ENCODE measurements at places on chromosomes 5 and 9.

GRCh38 chr5:146409054-146409671, 38.0 kb upstream of the TCERG1 start:
- H3K27me3 ChIP-seq, result peaks cover 7% of the 10 kb centered on the region
- no peak overlapping the region for H3K27ac ChIP-seq
- H3K4me3 ChIP-seq, result no peak overlapping the region
- no peak for DNase-seq
- H3K4me1 ChIP-seq, result no peaks in the 10 kb centered on the region

- no peak overlapping the region for H3K27ac ChIP-seq
- no peaks in the 10 kb centered on the region for H3K4me1 ChIP-seq
- no peaks in the 10 kb centered on the region for H3K27me3 ChIP-seq
- no peak overlapping the region for H3K4me3 ChIP-seq
Observed at GRCh38 chr5:158261674-158262367, 402.9 kb upstream of the CLINT1 start.

DNA sequence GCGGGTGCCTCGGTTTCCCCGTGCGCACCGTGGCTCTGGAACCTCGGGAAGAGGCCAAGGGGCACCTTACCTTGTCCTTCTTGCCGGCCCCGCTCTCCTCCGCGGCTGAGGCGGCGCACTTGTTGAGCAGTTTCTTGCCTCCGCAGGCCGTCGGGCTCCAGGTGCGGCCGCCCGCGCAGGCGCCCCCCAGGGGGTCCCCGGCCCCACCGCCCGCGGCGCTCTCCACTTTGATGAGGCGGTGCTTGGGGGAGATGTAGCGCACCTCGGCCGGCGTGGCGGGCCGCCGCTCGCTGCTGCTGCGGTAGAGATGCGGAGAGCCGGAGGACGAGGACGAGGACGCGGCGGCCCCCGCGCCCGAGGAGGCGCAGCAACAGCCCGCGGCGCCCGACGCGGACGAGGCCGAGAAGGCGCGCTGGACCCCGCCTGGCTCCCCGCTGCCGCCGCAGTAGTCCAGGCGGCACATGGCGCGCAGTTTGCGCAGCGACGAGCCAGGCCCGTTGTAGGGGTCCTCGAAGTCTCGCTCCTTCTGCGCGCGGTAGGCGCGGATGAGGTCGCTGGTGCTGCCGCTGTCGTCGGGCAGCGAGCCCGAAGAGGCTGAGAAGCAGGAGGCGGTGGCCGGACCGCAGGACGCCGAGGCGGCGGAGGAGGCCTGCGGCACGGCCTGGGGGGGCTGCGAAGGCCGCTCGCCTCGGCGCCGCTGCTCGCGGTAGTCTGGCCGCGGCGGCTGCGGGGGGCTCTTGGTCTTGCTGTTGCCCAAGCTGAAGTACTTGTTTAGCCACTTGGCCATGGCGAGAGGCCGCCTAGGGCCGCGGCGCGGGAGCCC, 957 bp downstream of the SHB start:
- H3K36me3 ChIP-seq, result no peaks in the 10 kb centered on the region
- no peaks in the 10 kb centered on the region for H3K27me3 ChIP-seq
- peak overlapping the region; percentile 99 for H3K27ac ChIP-seq
- DNase-seq, result peak; percentile 42
- peak overlapping the region; percentile 97 for H3K4me3 ChIP-seq

DNA sequence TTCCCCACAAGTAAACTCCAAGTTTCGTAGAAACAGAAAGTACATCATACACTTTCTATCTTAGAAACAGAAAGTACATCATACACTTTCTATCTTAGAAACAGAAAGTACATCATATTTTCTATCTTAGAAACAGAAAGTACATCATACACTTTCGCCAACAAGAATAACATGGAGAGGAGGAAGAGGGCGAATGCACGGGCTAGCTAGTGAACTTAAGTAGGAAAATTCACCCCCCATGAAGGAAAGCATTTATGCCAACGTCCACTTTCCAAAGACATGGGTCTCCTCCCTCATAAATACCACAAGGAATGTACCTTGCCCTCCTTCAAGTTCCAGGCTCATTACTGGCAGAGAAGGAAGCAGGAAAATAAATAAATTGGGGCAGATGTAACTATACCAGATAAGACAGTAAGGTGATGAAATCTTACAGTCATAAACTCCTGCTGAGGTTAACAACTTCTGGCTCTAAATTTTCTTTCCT, 64.7 kb downstream of the FRMD3 start:
- H3K36me3 ChIP-seq, result no peaks in the 10 kb centered on the region
- peaks cover 53% of the 10 kb centered on the region for H3K4me1 ChIP-seq
- no peak overlapping the region for H3K4me3 ChIP-seq
- peak overlapping the region; percentile 90 for H3K27ac ChIP-seq
- no peaks in the 10 kb centered on the region for H3K27me3 ChIP-seq

- H3K27ac ChIP-seq, result no peak overlapping the region
- H3K4me1 ChIP-seq, result no peaks in the 10 kb centered on the region
- H3K27me3 ChIP-seq, result no peaks in the 10 kb centered on the region
- no peak overlapping the region for H3K4me3 ChIP-seq
- H3K36me3 ChIP-seq, result no peaks in the 10 kb centered on the region
- no peak for DNase-seq
Observed at GRCh38 chr9:108913391-108913790, 20.5 kb downstream of the ELP1 start.

GRCh38 chr5:123651234-123651633, 139.3 kb downstream of the CSNK1G3 start:
- no peak overlapping the region for H3K4me3 ChIP-seq
- H3K27ac ChIP-seq, result no peak overlapping the region
- no peaks in the 10 kb centered on the region for H3K27me3 ChIP-seq
- no peaks in the 10 kb centered on the region for H3K4me1 ChIP-seq

- no peaks in the 10 kb centered on the region for H3K36me3 ChIP-seq
- no peak for DNase-seq
- H3K4me3 ChIP-seq, result no peak overlapping the region
- H3K27ac ChIP-seq, result no peak overlapping the region
- H3K4me1 ChIP-seq, result peaks cover 12% of the 10 kb centered on the region
- no peaks in the 10 kb centered on the region for H3K27me3 ChIP-seq
Observed at GRCh38 chr9:38356851-38357250, 35.7 kb upstream of the ALDH1B1 start.

DNA sequence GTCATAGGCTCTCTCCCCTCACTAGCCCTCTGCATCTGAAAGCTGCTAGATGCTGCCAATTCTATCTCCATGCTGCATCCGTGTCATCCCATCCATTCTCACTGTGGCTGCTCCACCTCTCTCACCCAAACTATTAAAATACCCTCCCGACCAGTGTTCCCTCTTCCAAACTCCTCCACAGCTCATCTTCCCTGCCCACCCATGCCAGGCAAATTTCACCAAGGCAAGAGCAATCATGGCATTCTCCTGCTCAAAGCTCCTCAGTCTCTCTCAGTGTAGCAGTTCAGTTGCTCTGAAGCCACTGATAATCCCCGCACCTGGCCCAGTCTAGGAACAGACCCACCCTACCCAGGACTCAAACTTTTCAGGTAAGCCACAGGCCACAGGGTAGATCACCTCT, 48.4 kb downstream of the SPOCK1 start:
- no peaks in the 10 kb centered on the region for H3K4me1 ChIP-seq
- no peak for DNase-seq
- no peaks in the 10 kb centered on the region for H3K36me3 ChIP-seq
- peaks cover 6% of the 10 kb centered on the region for H3K27me3 ChIP-seq
- no peak overlapping the region for H3K4me3 ChIP-seq

DNA sequence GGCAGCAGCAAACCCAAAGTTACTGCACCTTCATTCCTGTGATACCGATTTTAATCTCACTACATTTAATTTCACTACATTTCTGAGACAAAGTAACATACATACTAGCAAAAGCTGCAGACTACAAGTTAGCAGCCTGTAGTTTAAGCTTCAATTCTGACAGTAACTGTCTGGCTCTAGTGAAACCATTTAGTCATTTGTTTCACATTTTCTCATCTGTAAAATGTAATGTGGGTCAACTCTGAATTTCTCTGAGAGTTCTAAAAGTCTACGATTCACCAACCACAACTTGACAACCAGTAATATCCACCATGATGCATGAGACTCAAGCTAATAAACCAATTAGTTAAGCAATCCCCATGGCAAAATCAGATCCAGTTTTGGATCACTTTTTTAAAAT, 408.9 kb downstream of the PDE4D start:
- DNase-seq, result no peak
- no peaks in the 10 kb centered on the region for H3K4me1 ChIP-seq
- no peak overlapping the region for H3K4me3 ChIP-seq

DNA sequence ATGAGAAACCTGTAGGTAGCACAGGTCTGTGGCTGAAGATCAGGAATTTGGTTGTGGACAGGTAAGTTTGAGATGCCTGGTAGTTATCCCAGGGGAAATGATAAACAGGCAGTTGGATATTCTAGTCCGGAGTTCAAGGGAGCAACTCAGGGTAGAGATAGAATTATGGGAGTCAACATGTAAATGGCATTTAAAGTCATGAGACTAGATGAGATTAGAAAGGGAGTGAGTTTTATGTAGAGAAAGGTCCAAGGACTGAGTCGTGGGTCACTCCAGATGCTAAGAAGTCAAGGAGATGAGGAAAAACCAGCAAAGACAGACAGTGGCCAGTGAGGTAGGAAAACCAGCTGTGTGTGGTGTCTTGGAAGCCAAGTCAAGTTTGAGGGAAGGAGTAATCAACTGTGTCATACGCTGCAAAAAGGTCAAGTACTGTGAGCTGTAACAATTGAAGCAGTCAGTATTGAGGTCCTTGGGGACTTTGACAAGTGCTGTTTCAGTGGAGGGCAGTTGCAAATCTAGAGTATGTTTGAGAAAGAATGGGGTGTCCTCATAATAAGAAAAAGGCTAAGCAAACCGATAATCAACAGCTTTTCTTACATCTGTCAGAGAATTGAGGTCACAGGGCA, 18.2 kb downstream of the GNPDA1 start:
- no peaks in the 10 kb centered on the region for H3K36me3 ChIP-seq
- H3K27me3 ChIP-seq, result no peaks in the 10 kb centered on the region
- H3K4me1 ChIP-seq, result no peaks in the 10 kb centered on the region
- no peak overlapping the region for H3K4me3 ChIP-seq

DNA sequence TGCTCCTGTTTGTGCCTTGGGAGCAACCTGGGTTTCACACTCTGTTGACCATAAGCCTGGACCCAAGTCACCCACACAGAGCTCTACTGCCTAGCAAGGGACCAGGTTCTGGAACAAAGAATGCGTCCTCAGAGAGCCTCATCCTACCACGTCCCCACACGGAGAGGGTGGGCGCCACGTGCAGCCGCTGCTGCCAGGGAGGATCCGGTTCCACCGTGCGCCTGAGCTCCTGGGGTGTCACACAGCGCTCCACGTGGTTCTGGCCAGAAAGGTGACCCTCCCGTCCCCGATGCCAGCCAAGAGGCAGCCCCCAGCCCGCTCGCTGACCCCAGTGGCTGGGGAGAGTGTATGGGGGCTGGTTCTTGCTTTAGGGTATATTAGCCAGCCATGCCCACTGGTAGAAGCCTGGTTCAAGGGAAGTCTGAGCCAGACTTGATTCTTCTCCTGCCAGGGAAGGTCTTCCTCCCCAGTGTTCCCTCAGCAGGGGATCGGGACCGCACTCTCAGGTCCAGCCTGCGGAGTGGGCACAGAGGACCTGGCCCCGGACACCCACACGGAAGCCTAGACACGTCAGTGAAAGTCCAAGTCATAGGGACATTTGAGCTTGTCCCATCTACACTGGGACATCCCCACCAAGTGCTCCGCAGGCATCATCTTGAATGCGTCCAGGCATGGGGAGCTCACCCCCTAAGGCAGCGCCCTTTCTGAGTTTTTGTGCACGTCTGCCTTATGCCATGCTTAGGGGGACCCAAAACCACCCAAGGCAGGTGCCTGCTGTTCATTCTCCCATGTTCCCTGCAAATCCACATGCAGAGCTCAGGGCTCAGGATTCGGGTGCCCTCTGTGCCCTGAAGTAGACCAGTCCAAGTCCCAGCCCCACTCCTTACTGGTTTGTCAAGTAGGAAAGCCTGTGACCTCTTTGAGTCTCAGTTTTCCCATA, 2.4 kb downstream of the FCN1 start:
- H3K27me3 ChIP-seq, result no peaks in the 10 kb centered on the region
- no peaks in the 10 kb centered on the region for H3K36me3 ChIP-seq
- no peak overlapping the region for H3K4me3 ChIP-seq
- H3K27ac ChIP-seq, result no peak overlapping the region

GRCh38 chr5:65925044-65925600, 1.3 kb upstream of the ERBIN start:
- H3K4me1 ChIP-seq, result peaks cover 27% of the 10 kb centered on the region
- H3K27me3 ChIP-seq, result no peaks in the 10 kb centered on the region
- peak overlapping the region; percentile 100 for H3K27ac ChIP-seq
- peak; percentile 74 for DNase-seq
- H3K4me3 ChIP-seq, result peak overlapping the region; percentile 60
- H3K36me3 ChIP-seq, result no peaks in the 10 kb centered on the region

GRCh38 chr5:64333886-64334285, 168.2 kb downstream of the RNF180 start:
- no peak overlapping the region for H3K4me3 ChIP-seq
- no peak for DNase-seq
- no peaks in the 10 kb centered on the region for H3K4me1 ChIP-seq
- no peak overlapping the region for H3K27ac ChIP-seq

DNA sequence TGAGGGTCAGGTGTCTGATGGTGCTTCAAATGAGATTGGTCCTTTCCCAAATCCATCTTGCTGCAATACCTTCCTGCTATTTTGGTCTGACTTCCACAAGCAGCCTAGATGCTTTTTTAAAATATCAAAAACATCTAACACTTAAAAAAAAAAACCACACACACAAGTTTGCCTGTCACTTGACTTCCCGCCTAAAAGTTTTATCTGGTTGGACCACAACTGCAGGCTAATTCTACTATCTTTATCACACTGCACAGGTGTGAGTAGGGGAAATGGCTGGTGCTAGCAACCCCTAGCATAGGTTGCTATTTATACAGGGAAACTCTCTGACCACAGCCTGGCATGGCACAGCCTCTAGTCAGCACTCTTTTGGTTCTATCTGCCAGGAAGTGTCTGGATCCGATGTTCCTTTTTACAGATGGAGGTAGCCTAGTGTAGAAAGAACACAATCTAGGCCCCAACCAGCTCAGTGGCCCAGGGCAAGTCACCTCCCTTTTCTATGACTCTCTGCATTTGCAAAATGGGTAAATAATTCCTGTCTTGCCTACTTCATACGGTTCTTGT, at the start of gene HEMGN:
Gene HEMGN, minus strand, starts transcription at position 92 of the 564 bp plus-strand sequence. Its CDS starts 36 bp downstream, at position 56.
- H3K27me3 ChIP-seq, result peaks cover 81% of the 10 kb centered on the region
- no peak for DNase-seq
- H3K4me3 ChIP-seq, result no peak within 1 kb of the TSS
- no peak within 1 kb of the TSS for H3K27ac ChIP-seq
- no peaks in the 10 kb centered on the region for H3K4me1 ChIP-seq

DNA sequence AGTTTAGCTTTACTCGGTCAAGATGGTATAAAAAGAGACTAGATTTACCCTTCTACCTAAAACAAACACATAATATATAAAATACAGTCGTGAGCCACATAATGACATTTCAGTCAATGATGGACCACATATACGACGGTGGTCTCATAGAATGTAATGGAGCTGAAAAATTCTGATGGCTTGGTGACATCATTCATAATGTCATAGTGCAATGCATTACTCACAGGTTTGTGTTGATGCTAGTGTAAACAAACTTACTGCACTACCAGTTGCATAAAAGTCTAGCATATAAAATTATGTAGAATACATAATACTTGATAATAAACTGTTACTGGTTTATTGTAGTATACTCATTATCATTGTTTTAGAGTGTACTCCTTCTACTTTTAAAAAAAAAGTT, 115.9 kb upstream of the GDNF start:
- H3K4me1 ChIP-seq, result no peaks in the 10 kb centered on the region
- no peak overlapping the region for H3K4me3 ChIP-seq
- no peaks in the 10 kb centered on the region for H3K27me3 ChIP-seq
- H3K36me3 ChIP-seq, result no peaks in the 10 kb centered on the region
- H3K27ac ChIP-seq, result no peak overlapping the region
- no peak for DNase-seq

Data from hepatocyte (in vitro differentiated cells).